ENCODE measurements at places on chromosomes 12 and 14.

GRCh38 chr12:76284816-76285750 is 63.1 kb downstream of the BBS10 start:
- no peak for DNase-seq

DNA sequence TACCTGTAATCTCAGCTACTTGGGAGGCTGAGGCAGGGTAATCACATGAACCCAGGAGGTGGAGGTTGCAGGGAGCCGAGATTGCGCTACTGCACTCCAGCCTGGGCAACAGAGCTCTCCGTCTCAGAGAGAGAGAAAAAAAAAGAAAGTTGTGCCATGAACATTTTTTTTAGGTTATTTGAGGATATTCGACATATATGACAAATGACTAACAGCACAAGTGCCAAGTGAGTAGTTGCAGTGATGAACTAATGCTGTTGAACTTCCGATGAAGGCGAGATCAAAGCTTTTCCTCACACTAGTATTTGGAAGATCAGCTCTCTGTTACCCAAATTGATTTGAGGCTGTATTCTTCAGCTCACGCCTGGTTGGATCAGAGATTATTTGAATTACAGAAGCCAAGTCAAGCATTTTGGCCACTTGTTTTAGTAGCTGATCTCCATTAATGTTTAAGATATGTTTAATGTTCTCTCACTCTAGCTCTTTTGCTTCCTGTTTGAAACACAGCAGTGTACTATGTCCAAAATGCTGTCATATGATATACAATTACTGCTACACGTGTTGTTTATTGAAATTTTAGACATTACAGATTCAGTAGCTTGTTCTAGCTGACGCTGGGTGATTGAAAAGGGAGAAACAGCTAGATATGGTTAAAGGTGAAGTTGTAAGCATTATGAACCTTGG is 43.4 kb downstream of the WDR20 start:
- DNase-seq, result no peak

DNA sequence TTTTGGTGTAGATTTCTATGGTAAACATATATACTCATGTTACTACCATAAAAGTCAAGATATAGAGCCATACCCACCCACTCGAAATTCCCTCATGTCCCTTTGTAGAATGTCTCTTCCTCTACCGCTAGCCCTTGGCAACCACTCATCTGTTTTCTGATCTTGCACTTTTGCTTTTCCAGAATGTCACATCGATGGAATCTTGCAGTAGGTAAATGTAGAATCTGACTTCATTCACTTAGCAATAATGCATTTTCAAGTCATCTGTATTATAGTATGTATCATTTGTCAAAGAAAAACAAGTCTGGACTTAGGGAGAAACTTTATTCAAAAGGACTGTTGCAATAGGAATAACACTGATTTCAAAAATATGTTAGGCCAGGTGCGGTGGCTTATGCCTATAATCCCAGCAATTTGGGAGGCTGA is 19.3 kb upstream of the CLEC2D start:
- no peak for DNase-seq

DNA sequence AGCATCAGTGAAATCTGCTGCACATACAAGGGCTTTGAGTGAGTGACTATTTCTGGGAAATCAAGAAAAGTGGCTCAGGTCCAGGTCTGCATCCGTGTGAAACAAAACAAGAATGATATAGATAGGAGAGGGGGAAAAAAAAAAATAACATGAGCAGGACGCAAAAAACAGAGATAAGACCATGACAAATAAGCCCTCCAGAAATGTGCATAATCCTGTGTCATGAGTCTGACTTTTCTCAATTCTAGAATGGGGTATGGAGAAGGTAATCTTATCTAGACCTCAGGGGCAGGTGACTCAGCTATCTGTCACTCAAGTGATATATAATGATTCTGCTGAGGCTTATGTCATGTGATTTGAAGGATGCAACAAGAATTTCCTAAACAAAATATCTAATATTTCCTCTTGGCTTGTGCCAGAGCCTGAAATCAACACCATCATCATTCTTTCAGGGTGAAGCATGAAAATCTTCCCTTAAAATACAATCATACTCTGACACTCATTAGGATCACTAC is 250.0 kb downstream of the PHLDA1 start:
- no peak for DNase-seq

DNA sequence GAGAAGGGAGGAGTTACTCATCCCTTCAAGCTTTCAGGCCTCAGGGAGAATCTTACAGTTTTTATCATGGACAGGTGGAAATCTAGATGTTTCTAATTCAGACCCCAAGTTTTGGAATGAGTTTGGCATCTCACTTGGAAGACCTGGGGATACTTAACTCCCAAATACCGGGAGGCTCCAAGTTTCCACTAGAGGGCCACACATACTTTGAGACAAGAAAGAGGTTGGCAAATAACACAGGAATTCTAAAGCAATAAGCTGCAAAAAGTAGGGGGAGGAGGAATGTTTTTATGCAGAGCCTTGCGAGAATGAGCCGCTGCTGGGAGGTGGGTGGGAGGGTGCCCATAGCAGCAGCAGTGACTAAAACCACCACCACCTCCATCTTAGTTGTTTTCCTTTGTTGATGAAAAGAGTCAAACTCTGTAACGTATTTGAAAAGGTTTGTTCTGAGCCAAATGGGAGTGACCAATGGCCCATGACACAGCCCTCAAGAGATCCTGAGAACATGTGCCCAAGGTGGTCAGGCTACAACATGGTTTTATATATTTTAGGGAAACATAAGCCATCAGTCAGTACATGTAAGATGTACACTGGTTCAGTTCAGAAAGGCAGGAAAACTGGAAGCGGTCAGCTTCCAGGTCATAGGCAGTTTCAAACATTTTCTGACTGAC is 34.2 kb upstream of the RNASE1 start:
- no peak for DNase-seq

- DNase-seq, result no peak
These were observed 44.6 kb upstream of the C14orf132 start for GRCh38 chr14:95994593-95994928.

DNA sequence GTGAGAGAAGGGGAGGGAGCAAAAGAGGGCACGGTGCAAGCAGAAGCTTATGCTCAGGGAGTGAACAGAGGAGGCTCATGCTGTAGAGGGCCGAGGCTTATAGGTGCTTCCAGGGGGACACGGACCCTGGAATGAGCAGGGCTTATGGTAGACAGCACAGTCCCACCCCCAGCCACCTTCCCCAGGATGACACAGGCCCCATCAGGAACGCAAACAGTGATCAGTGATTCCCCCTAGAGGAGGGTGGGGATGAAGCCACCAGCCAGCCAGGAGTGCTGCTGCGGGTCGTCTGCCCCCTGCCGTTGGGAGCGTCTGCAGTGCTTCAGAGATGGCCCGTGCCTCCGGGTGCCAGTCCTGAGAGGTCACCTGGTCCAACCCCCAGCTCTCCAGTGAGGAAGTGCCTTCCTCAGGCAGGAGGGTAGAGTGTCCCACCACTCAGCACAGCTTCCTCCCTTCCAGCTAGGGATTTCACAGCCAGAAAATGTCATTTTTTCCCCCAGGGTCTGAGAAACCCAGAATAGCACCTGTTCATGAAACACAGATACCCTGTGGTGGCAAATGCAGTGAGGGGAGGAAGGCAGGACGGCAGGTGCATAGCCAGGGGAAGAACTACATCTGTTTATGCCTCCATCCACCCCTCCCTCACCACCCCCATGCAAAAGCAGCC is 60.7 kb downstream of the SLC6A12 start:
- peak; percentile 50 for DNase-seq

Measured in activated CD4-positive, CD25-positive, alpha-beta regulatory T cell treated with anti-CD3 and anti-CD28 coated beads, Interleukin-2, amount 50 U/mL, for 72 hours (primary cell).